ENCODE measurements at places on chromosomes 1 and 21. TPM values are rescaled to one million over a fixed set of nuclear protein-coding genes. Genes with fewer than 3 reads are reported as not detected.

GRCh38 chr1:67991546-67991945 lies 58.9 kb downstream of the DIRAS3 start:
- H3K36me3 ChIP-seq: no peaks in the 10 kb centered on the region
- H3K4me1 ChIP-seq: no peaks in the 10 kb centered on the region
- H3K27me3 ChIP-seq: no peaks in the 10 kb centered on the region
- H3K27ac ChIP-seq: no peak overlapping the region
- H3K4me3 ChIP-seq: no peak overlapping the region

- H3K4me3 ChIP-seq: peak overlapping the region; percentile 12
- DNase-seq: peak; percentile 88
- no peaks in the 10 kb centered on the region for H3K27me3 ChIP-seq
- peaks cover 17% of the 10 kb centered on the region for H3K4me1 ChIP-seq
These were observed 39.1 kb upstream of the CDC42BPA start for GRCh38 chr1:227357171-227357926.

- no peaks in the 10 kb centered on the region for H3K4me1 ChIP-seq
- no peak overlapping the region for H3K27ac ChIP-seq
- H3K36me3 ChIP-seq: no peaks in the 10 kb centered on the region
- no peak overlapping the region for H3K4me3 ChIP-seq
- no peak for DNase-seq
- no peaks in the 10 kb centered on the region for H3K27me3 ChIP-seq
These were observed 220.1 kb downstream of the SLC45A1 start for GRCh38 chr1:8537991-8538390.

GRCh38 chr1:168835791-168836190 lies 106.8 kb upstream of the DPT start:
- no peak overlapping the region for H3K4me3 ChIP-seq
- no peaks in the 10 kb centered on the region for H3K36me3 ChIP-seq
- H3K27ac ChIP-seq: no peak overlapping the region
- H3K4me1 ChIP-seq: no peaks in the 10 kb centered on the region
- DNase-seq: no peak

DNA sequence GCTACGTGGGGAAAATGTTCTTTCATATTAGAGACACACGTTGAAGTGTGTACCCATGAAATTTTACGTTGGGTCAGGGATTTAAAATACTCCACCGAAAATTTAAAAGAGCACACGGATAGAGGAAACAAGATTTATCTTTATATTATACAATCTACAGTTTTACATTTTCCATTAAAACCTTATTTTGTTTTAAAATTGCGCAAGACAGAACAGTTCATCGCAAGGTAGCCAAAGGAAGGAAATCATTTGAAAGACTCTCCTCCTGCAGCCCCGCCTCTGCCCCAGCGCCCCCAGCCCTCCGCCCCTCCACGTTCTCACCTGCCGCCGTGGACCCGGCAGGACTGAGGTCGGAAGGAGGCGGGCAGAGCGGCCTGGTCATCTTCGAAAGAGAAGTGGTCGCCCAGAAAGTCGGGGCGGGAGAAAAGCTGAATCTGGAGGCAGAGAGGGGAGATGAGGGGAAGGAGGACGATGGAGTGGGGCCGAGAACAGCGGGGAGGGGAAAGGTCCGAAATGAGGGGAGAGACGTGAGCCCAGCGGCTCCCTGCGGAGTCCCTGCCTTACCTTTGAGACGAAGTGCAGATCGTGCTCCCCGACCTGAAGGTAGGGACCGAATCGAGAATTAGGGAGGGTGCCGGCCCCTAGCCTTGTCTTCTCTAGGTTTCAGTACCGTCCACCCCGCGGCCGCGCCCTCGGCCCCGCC lies 18.0 kb downstream of the CRYBG2 start:
- no peaks in the 10 kb centered on the region for H3K36me3 ChIP-seq
- no peaks in the 10 kb centered on the region for H3K4me1 ChIP-seq
- DNase-seq: no peak
- H3K27me3 ChIP-seq: peaks cover 35% of the 10 kb centered on the region
- H3K4me3 ChIP-seq: no peak overlapping the region
- H3K27ac ChIP-seq: no peak overlapping the region

- H3K27me3 ChIP-seq: no peaks in the 10 kb centered on the region
- H3K4me1 ChIP-seq: no peaks in the 10 kb centered on the region
- peak overlapping the region; percentile 98 for H3K27ac ChIP-seq
- H3K36me3 ChIP-seq: no peaks in the 10 kb centered on the region
- peak overlapping the region; percentile 61 for H3K4me3 ChIP-seq
- peak; percentile 89 for DNase-seq
These were observed 40.9 kb upstream of the PPIAL4F start for GRCh38 chr1:144551543-144552424.

DNA sequence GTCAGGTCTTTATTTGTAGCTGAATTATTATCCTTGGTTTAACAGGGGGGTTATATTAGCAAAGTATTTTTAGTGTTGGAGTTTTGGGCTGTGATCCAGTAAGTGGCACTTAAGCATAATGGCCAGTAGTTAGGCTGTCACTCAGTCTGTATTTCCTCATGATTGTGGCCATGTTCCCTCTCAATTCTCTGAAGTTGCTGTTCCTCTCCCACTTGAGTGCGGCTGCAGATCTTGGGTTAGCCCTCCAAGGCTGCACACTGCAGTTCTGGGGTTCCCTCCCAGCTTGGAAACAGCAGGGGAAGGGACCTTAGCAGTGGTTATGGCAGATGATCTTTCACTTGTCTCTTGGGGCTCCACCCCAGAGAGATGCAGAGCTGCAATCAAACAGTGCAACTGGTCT lies 23.2 kb upstream of the DENND1B start:
- no peak overlapping the region for H3K4me3 ChIP-seq
- H3K27me3 ChIP-seq: no peaks in the 10 kb centered on the region
- no peak overlapping the region for H3K27ac ChIP-seq

DNA sequence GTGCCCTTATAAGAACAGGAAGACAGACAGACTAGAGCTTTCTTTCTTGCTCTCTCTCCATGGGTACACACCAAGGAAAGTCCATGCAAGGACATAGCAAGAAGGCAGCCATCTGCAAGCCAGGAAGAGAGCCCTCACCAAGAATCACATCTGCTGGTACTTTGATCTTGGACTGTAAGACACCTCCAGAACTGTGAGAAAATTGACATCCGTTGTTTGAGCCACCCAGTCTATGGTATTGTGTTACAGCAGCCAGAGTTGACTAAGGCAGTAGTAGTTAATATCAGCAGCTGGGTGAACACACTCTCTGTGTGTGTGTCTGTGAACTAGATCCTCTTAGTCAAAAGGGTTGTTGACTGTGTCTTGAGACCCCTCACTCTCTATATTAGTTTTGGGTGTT lies 53.8 kb upstream of the PPP2R5A start:
- H3K27me3 ChIP-seq: no peaks in the 10 kb centered on the region
- H3K36me3 ChIP-seq: no peaks in the 10 kb centered on the region
- H3K27ac ChIP-seq: no peak overlapping the region
- no peak overlapping the region for H3K4me3 ChIP-seq
- H3K4me1 ChIP-seq: peaks cover 31% of the 10 kb centered on the region
- no peak for DNase-seq

DNA sequence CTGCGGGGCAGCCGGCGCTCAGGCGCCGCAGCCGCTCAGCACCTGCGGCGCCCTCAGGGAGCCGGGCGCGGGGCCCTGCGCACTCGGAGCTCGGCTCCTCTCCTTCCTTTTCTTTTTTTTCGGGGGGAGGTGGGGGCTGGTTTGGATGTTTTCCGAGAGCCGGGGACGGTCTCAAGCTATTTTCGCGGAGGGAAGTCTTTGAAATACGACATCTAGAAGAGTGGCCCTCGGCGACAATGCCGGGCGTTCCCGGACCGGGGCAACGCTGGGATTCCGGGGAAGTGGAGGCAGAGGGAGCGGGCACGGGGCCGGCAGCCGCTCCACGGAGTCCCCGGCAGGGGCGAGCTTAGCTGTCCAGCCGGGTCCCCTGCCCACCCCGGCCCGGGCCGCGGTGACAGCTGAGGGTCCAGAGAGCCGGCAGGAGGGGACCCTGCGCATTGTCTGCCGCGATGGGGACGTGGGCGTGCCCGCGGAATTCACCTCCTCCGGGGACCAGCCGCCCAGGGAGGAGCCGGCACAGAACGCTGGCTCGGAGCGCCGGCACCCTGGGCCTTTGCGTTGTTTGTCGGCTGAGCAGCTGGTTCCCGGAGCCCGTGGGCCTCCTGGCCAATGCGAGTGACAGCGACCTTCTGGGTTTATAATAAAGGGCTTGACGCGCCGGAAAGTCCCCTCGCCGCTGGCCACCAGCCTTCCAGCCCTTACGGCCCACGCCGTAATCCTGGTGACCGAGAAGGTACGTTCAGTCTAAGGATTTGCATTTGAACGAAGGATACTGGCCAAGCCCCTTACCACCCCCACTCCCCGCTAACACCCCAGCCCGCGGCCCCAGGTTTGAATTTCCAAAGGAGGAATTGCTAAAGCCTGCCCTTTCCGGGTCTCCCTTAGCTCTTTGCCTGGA lies 582 bp downstream of the SLC37A1 start:
- no peak for DNase-seq
- H3K4me1 ChIP-seq: peaks cover 3% of the 10 kb centered on the region
- no peak overlapping the region for H3K27ac ChIP-seq
- peaks cover 25% of the 10 kb centered on the region for H3K27me3 ChIP-seq
- no peaks in the 10 kb centered on the region for H3K36me3 ChIP-seq
- H3K4me3 ChIP-seq: peak overlapping the region; percentile 26

GRCh38 chr1:111484391-111485026 lies 10.7 kb downstream of the C1orf162 start:
- no peak for DNase-seq
- H3K4me3 ChIP-seq: no peak overlapping the region
- no peak overlapping the region for H3K27ac ChIP-seq
- H3K36me3 ChIP-seq: no peaks in the 10 kb centered on the region

DNA sequence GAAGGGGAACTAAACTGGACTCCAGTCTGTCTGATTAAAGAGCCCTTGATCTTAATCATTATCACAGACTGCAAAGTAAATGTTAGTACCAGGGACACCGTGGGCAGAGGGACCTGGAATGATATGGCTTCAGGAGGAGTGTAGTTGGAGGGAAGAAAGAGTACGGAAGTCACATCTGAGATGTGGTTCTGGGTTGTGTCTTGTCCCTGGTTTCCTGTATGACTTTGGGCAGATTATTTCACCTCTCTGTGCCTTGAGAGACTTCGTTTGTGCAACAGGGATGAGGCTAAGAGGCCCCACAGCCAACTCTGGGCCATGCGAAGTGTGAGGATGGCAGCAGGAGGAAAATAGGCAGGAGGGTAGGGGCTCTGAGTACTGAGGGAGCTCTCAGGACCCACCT lies 76.1 kb upstream of the SLC2A1 start:
- DNase-seq: no peak
- H3K27me3 ChIP-seq: no peaks in the 10 kb centered on the region
- H3K27ac ChIP-seq: no peak overlapping the region
- no peak overlapping the region for H3K4me3 ChIP-seq

DNA sequence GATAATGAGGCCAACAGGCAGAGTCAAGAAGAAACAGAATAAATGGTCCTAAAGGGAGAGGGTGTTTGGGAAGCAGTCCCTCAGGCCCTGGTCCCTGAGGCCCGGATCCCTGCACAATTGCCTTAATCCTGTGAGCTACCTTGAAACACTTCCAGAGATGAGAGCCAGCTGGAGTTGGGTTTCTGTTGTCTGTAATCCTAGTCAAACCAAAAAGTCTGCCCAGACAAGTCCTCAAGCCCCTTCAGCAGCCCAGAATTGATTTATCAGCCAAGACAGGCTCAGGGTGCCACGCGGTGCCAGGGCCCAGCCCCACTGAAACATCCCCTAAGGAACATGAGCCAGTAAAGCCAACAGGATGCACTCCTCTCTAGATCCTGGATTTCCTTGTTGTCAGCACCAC lies 16.4 kb upstream of the CLSTN1 start:
- H3K4me1 ChIP-seq: peaks cover 38% of the 10 kb centered on the region
- no peaks in the 10 kb centered on the region for H3K27me3 ChIP-seq
- no peak overlapping the region for H3K4me3 ChIP-seq

GRCh38 chr1:154626456-154627256 lies 18.7 kb upstream of the ADAR start:
- H3K4me1 ChIP-seq: peaks cover 44% of the 10 kb centered on the region
- H3K36me3 ChIP-seq: no peaks in the 10 kb centered on the region
- peak; percentile 46 for DNase-seq
- no peaks in the 10 kb centered on the region for H3K27me3 ChIP-seq
- peak overlapping the region; percentile 91 for H3K27ac ChIP-seq

GRCh38 chr1:220882061-220882891 lies 3.0 kb downstream of the HLX start:
- H3K4me1 ChIP-seq: peaks cover 2% of the 10 kb centered on the region
- peaks cover 47% of the 10 kb centered on the region for H3K36me3 ChIP-seq
- H3K27ac ChIP-seq: no peak overlapping the region
- DNase-seq: no peak
- H3K4me3 ChIP-seq: no peak overlapping the region
- H3K27me3 ChIP-seq: no peaks in the 10 kb centered on the region

- no peak overlapping the region for H3K4me3 ChIP-seq
- H3K27me3 ChIP-seq: 0 out of 2 replicates have a peak, but pooled peaks cover 3% of the 10 kb centered on the region
- peak; percentile 65 for DNase-seq
- no peaks in the 10 kb centered on the region for H3K36me3 ChIP-seq
These were observed 2.6 kb upstream of the KCNQ4 start for GRCh38 chr1:40780678-40781607.

GRCh38 chr21:40151611-40152010 lies 284.4 kb downstream of the PCP4 start:
- DNase-seq: no peak
- H3K4me1 ChIP-seq: no peaks in the 10 kb centered on the region
- no peak overlapping the region for H3K27ac ChIP-seq
- H3K27me3 ChIP-seq: no peaks in the 10 kb centered on the region
- no peaks in the 10 kb centered on the region for H3K36me3 ChIP-seq
- no peak overlapping the region for H3K4me3 ChIP-seq

GRCh38 chr1:181086926-181087325 lies 1.6 kb upstream of the IER5 start:
- no peak for DNase-seq
- peaks cover 20% of the 10 kb centered on the region for H3K36me3 ChIP-seq
- H3K27ac ChIP-seq: no peak overlapping the region
- H3K4me1 ChIP-seq: peaks cover 16% of the 10 kb centered on the region

DNA sequence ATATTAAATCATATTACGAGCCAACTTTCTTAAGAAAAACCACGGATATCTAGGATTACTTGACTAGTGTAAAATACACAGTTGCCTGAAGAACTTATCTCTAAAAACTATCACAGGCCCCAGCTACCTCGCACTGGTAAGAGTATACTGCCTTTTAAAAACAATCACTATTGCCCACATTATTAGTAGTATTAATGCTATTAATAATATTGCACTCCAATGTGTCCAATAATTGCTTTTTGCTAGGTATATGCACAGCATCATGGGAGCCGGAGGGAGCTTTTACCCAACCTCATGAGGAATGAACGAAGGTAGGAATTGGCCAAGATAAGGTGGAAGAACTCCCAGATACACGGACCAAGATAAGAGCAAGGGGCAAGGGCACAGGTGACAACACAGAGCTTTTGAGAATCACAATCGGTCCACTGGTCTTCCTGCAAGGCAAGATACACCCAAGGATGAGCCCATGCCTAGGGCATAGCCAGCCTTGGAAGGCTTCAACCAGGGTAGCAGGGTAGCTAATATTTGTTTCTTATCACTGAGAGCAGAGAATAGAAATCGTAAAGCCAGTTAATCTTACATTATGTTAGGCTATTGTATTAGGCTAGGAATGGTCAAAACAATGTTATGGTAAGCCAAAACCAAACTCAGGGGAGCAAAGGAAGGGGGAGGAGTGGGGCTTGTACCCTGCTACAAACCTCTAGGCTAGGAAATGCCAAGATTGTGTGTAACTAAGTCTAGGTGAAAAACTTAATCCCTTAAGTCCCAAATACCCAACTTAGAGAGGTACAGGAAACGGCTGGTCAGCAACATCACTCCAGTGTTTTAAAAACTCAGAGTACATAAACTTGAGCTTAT lies 9.4 kb downstream of the GLUL start:
- no peaks in the 10 kb centered on the region for H3K27me3 ChIP-seq
- no peak overlapping the region for H3K4me3 ChIP-seq
- no peak overlapping the region for H3K27ac ChIP-seq
- H3K36me3 ChIP-seq: peaks cover 56% of the 10 kb centered on the region
- DNase-seq: no peak

The SLC16A4 gene
- total RNA-seq: 4.7 TPM

The NEGR1 gene
- total RNA-seq: 0.99 TPM

The AQP10 gene
- total RNA-seq: not detected

The MYOM3 gene
- not detected for total RNA-seq

The GUCA2B gene
- total RNA-seq: not detected

The KCNE2 gene
- total RNA-seq: not detected

Data from SJCRH30 (cell line).